ENCODE measurements at places on chromosomes 6 and 20. TPM values are rescaled to one million over a fixed set of nuclear protein-coding genes. Genes with fewer than 3 reads are reported as not detected.

- peak; percentile 15 for DNase-seq
- H3K27ac ChIP-seq = no peak overlapping the region
- H3K4me3 ChIP-seq = no peak overlapping the region
- no peaks in the 10 kb centered on the region for H3K4me1 ChIP-seq
- H3K36me3 ChIP-seq = no peaks in the 10 kb centered on the region
Observed at GRCh38 chr6:117346142-117346930, 79.4 kb downstream of the ROS1 start.

Gene TRIM26
- total RNA-seq = 40.0 TPM

Gene PM20D2
- total RNA-seq = 11.4 TPM

- no peaks in the 10 kb centered on the region for H3K27me3 ChIP-seq
- H3K4me1 ChIP-seq = peaks cover 10% of the 10 kb centered on the region
- DNase-seq = no peak
- no peaks in the 10 kb centered on the region for H3K36me3 ChIP-seq
Observed at GRCh38 chr6:75460681-75461080, 32.9 kb downstream of the FILIP1 start.

DNA sequence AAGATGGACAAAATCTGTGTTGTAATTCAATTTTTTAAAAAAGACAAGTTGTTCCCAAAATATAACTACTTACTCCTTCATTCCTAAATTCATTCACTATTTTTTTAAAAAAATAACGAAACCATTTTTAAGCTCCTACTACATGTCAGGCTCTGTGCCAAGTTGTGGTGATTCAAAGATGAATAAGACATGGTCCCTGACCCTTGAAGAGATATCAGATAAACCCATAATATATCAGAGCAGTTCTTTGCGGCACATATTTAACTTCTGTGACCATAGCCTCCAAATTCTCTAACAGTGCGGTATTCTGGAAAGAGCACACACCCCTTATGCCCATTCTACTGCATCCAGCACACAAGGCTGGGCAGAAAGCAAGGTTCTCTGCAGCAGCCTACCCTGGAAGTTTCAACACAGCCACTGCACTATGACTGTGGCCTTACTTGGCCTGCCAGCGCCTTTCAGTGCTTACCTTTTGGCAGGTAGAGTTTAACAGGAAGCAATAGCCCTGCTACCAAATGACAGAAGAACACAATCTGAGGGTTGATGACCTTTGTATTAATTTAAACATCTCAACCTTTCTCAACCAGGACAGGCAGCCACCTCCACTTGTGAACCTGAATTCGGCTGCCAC is 406.5 kb downstream of the BTBD9 start:
- no peaks in the 10 kb centered on the region for H3K36me3 ChIP-seq
- H3K4me3 ChIP-seq = no peak overlapping the region
- H3K4me1 ChIP-seq = no peaks in the 10 kb centered on the region
- H3K27ac ChIP-seq = no peak overlapping the region

Gene IL22RA2
- total RNA-seq = not detected

Gene SLC2A10
- 12.9 TPM for total RNA-seq

GRCh38 chr6:10347561-10348327 is 67.1 kb downstream of the TFAP2A start:
- H3K36me3 ChIP-seq = no peaks in the 10 kb centered on the region
- no peak overlapping the region for H3K4me3 ChIP-seq
- no peaks in the 10 kb centered on the region for H3K4me1 ChIP-seq
- no peak overlapping the region for H3K27ac ChIP-seq

Gene HUS1B
- 1.2 TPM for total RNA-seq

- peak within 1 kb of the TSS; percentile 94 for H3K27ac ChIP-seq
- peak within 1 kb of the TSS; percentile 72 for H3K4me3 ChIP-seq
- no peaks in the 10 kb centered on the region for H3K27me3 ChIP-seq
- no peaks in the 10 kb centered on the region for H3K36me3 ChIP-seq
- H3K4me1 ChIP-seq = peaks cover 5% of the 10 kb centered on the region
Observed at GRCh38 chr6:169751242-169752073, at the start of the genes DYNLT2 and ERMARD. DYNLT2 (minus strand) TSS chr6:169751572; CDS start chr6:169751458, 114 bp downstream. ERMARD (plus strand) TSS chr6:169751622; CDS start chr6:169751658, 36 bp downstream.

DNA sequence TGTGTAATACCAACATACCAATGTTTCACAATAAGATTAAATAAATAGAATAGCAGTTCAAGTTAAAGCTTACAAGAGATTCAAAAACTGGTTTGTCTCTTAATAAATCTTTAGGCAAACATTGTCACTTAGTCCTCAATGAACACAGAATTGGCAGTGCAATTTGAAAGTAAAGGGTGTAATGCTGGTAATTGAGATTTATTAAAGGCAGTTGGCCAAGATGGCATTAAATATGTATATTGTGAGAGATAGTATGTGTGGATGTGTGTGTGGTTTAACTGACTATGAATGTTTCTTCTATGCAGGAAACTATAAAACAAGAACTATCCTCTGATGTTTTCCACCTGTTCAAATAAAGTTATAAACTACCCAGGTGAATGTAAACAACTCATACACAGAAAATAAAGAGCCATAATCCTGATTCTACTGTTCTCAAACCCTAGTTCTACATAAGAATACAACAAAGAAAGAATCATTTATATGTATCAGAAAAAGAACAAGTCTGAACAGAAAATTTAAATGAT is 267.9 kb upstream of the PTCHD4 start:
- no peak overlapping the region for H3K27ac ChIP-seq
- no peaks in the 10 kb centered on the region for H3K36me3 ChIP-seq
- no peak for DNase-seq
- H3K27me3 ChIP-seq = no peaks in the 10 kb centered on the region
- H3K4me1 ChIP-seq = no peaks in the 10 kb centered on the region
- no peak overlapping the region for H3K4me3 ChIP-seq

DNA sequence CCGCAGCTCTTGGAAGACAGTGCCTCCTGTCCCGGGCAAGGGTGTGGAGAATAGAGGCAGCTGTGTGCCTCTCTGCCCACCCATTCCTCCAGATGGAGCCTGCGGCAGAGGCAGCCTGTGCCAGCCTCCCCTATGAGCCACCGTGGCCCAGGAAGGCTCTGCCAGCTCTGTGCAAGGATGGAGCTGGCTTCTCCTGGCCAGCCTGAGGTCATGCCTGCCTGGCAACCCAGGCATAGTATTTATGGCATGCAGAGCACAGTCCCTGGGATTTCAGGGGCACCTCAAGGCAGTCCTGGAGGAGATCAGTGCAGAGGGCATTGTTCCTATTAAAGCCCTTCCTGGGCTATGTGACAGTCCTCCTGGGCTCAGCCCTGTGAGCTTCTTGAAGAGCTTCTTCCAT is 1.5 kb downstream of the EPB41L1 start:
- no peak overlapping the region for H3K4me3 ChIP-seq
- DNase-seq = no peak
- H3K27me3 ChIP-seq = peaks cover 30% of the 10 kb centered on the region
- H3K4me1 ChIP-seq = peaks cover 20% of the 10 kb centered on the region
- H3K36me3 ChIP-seq = no peaks in the 10 kb centered on the region

Gene TNNC2
- 0.42 TPM for total RNA-seq

DNA sequence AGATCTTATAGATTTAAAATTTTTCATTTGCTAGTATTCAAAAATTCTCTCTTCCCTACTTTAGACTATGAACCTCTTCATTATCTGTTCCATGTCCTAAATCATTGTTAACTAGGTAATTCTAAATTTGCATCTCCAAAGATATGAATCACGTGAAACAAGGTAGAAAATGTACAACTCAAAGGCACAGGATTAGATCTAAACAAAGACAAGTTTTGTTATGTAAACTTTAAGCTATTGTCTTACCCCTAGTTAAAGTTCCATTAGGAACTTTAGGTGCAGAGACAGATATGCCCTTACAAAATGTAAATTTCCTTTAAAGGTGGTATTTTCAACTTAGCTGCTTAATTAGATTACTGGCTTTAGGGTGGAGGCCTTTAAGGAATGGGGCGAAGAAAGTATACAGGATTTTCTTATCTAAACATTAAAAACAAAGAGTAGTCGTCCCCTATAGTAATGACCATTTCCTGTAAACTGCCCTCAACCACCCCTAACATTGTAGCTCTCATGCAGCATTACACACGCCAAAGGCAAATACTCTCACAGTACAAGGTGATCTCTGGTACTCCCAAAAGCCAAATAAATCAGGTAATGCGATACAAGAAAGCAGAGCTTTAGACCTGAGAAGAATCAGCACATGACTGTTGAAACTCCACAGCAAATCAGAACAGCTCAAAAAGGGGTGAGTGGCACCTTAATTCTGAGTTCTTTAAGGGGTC is 57.4 kb upstream of the MRAP2 start:
- no peak for DNase-seq
- H3K36me3 ChIP-seq = no peaks in the 10 kb centered on the region
- H3K27ac ChIP-seq = no peak overlapping the region
- no peaks in the 10 kb centered on the region for H3K4me1 ChIP-seq

- DNase-seq = no peak
- H3K4me3 ChIP-seq = no peak overlapping the region
- H3K36me3 ChIP-seq = no peaks in the 10 kb centered on the region
- H3K4me1 ChIP-seq = peaks cover 3% of the 10 kb centered on the region
- no peak overlapping the region for H3K27ac ChIP-seq
Observed at GRCh38 chr6:41449399-41450245, 96.6 kb upstream of the FOXP4 start.

- H3K36me3 ChIP-seq = no peaks in the 10 kb centered on the region
- H3K27ac ChIP-seq = no peak overlapping the region
- no peak for DNase-seq
- H3K4me3 ChIP-seq = no peak overlapping the region
- H3K27me3 ChIP-seq = no peaks in the 10 kb centered on the region
Observed at GRCh38 chr6:24273096-24273870, 84.6 kb downstream of the DCDC2 start.

DNA sequence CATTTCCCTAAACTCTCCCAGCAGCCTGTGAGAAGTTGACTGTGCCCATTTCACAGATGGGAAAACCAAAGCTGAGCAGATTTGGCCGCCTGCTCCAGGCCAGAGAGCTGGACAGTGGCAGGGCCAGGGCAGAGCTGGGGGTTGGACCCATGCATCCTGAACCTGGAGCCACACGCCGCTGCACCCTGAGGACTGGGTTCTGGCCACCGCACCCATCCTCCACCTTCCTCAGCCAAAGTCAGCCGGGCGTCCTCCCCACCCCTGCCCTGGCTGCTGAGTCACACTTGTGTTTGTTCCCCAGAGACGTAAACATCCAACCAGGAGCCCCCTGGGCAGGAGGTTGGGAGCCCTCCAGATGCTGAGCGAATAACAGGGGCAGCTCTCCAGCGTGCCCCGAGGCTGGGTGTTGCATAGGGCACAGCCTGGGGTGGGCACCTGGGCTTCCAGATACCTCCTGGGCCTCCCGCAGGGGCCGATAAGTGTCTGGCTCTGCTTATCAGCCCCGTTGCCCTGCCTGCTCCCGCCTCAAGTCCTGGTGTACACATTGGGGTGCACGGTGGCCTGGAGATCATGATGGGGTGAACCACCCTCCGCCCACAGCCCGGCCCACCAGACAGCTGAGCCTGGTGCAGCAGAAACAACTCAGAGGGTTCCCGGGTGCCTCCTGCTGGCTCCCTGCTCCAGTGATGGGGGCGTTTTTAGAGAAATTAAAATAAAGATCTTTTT is 23.8 kb downstream of the RBM38 start:
- H3K4me3 ChIP-seq = no peak overlapping the region
- no peaks in the 10 kb centered on the region for H3K27me3 ChIP-seq

Data from left lung (tissue), 14 donors.